Caco-2 (cell line): ENCODE measurements at places on chromosomes 6 and 20. TPM values are rescaled to one million over a fixed set of nuclear protein-coding genes. Genes with fewer than 3 reads are reported as not detected.

DNA sequence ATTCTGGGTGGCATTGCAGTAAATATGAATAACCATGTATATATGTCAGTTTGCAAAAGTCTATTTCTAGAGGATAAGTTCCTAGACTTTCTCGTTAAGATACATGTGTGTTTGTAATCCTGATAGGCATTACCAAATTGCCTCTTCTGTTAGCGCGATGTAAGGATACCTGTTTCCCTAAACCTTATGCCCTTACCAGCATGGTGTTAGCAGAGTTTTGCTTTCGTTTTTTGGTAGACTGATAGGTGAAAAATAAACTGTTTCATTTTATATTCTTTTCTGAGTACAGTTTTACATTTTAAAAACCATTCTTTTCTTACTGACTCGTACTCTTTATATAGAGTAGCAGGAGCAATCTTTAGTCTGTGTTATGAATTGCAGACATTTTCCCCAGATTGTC, 32.3 kb downstream of the SNX9 start:
- DNase-seq, result no peak

DNA sequence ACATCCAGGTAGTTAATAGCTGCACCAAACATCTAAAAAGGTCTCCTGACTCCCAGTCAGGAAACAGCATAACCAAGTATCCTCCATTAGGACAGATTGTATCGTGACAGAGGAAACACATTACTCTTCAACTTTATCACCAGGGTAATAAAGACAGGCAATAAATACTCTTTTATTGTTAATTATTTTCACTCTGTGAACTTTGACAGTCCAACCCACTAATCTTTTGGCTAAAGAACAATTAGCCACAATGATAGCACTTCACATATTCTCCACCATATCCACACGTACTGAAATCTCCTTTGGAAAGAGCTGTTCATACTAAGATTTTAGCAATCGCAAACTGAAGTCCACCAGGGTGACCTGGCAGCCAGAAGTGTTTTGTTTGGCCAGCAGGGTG, 46.4 kb downstream of the ARHGAP18 start:
- DNase-seq, result no peak

The PNPLA1 gene
- 0.19 and 0.25 TPM in 2 replicates for total RNA-seq

The GGTLC1 gene
- total RNA-seq, result 0.68 and 1.3 TPM in 2 replicates

GRCh38 chr20:63911176-63911575, 16.2 kb downstream of the DNAJC5 start:
- DNase-seq, result no peak

The ZSWIM1 gene
- 24.8 and 27.3 TPM in 2 replicates for total RNA-seq

The LY6G6C gene
- 0.88 and 1.3 TPM in 2 replicates for total RNA-seq

The UCKL1 gene
- total RNA-seq, result 101 and 113 TPM in 2 replicates

The ASIP gene
- not detected in 2 replicates for total RNA-seq

GRCh38 chr6:126923807-126924206, 194.7 kb upstream of the RSPO3 start:
- no peak for DNase-seq

The MUC21 gene
- total RNA-seq, result not detected in 2 replicates

- no peak for DNase-seq
These were observed 25.3 kb downstream of the CTCFL start for GRCh38 chr20:57499676-57500075.

GRCh38 chr6:126002755-126003679, 16.7 kb downstream of the TRMT11 start:
- no peak for DNase-seq

The CALHM5 gene
- total RNA-seq, result 1.1 and 1.3 TPM in 2 replicates

GRCh38 chr20:43752561-43753301, 25.9 kb upstream of the GTSF1L start:
- DNase-seq, result no peak

DNA sequence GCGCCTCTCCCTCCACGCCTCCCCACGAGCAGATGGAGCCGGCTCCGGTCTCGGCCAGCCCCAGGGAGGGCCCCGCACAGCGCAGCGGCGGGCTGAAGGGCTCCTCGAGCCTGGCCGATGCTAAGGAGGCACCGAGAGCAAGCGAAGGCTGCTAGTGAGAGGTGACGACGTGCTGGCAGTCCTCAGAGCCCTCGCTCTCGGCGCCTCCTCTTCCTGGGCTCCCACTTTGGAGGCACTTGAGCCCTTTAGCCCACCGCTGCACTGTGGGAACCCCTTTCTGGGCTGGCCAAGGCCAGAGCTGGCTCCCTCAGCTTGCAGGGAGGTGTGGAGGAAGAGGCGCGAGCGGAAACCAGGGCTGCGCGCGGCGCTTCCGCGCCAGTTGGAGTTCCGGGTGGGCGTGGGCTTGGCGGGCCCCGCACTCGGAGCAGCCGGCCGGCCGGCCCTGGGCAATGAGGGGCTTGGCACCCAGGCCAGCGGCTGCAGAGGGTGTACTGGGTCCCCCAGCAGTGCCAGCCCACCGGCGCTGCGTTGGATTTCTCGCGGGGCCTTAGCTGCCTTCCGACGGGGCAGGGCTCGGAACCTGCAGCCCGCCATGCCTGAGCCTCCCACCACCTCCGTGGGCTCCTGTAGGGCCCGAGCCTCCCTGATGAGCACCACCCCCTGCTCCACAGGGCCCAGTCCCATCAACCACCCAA, 2.5 kb upstream of the TMEM14C start:
- no peak for DNase-seq

DNA sequence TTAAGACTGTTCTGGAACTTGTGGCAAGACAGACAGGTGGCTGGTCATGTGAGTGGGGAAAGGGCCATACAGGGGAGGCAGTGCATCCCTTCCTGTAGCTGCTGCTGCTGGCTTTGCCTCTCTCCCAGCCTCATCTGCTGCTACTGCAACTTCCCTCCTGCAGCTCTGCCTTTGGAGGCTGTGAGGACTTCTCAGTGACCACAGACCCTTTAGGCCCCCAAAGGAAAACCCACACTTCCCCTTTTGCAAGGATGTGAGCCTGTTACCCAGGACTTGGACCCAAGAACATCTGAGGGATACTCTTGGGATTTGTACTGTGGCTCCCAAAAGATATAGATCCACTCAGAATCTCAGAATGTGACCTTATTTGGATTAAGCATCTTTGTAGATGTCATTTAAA, 91.0 kb downstream of the TMEM170B start:
- DNase-seq, result no peak

The CDH26 gene
- total RNA-seq, result 1.2 and 1.5 TPM in 2 replicates

The PHACTR1 gene
- 0.41 and 0.67 TPM in 2 replicates for total RNA-seq

DNA sequence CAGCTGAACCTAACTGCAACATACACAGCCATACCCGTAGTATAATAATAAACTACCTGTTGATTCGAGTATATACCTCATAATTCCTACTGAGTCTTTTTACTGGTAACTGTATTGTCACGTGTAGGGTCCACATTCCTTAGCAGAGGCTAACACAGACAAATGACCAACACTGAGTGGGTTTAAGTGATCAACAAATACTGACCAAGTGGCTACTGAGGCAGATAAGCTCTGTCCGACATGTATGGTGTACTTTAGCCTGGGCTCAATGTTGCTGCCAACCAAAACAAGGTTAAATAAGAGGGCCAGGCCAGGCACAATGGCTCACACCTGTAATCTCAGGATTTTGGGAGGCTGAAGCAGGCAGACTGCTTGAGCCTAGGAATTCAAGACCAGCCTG, 12.7 kb downstream of the ELOVL5 start:
- no peak for DNase-seq

The AHI1 gene
- 10.4 and 11.3 TPM in 2 replicates for total RNA-seq

DNA sequence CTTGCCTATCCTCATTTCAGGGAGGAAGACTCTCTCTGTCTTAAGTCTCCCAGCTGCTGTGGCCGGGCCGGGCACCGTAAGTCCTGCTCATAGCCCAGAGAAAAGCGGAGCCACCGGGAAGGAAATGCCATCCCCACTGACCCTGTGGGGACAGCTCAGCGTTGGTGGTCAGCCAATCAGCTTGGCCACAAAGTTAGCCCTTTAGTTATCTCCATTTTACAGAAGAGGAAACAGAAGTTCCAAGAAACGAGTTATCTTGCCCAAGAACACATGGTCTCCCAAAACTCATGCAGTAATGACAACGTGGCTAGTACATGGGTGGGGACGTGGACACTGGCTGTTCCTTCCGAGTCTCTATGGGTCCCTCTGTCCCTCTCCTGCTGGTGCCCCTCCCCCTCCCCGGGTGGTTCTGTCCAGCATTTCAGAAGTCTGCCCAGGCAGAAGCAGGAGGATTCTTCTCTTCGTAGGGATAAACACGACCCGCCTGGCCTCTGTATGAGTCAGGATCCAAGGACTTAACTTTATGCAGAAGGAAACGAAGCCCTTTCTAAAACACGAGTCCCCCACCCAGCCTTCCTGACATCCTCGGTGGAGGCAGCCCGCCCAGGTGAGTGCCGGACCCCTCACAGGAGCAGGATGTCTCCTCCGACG, 273.8 kb downstream of the CDH4 start:
- DNase-seq, result no peak

The SLC22A16 gene
- total RNA-seq, result not detected in 2 replicates

- DNase-seq, result no peak
These were observed 227.1 kb downstream of the RFPL4B start for GRCh38 chr6:112574190-112574589.

- no peak for DNase-seq
These were observed 61.1 kb downstream of the ZBTB2 start for GRCh38 chr6:151330130-151330696.

GRCh38 chr6:56647172-56647762, 4.6 kb upstream of the DST start:
- no peak for DNase-seq

The ELMO2 gene
- 75.0 and 82.4 TPM in 2 replicates for total RNA-seq

GRCh38 chr20:47256668-47257236, 99.7 kb downstream of the ZMYND8 start:
- no peak for DNase-seq

DNA sequence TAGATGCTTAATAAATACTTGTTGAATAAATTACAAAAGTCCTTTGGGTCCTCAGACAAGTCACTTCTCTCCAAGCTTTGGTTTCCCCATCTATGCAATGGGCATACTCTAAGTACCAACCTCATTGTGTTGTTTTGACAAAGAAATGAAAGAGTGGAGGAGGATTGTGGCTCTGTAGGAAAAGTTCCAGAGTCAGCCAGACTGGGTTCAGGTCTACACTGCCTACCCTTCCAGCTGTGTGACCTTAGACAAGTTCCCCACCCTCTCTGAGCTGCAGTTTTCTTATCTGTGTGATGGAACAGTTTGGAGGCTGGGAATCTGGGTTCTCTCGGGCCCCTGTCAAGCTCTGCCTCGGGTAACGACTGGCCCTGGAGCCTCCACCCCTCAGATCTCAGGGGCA, 53.9 kb downstream of the SNAI1 start:
- no peak for DNase-seq

The F13A1 gene
- total RNA-seq, result not detected in 2 replicates

The COL9A3 gene
- total RNA-seq, result 6.4 and 7.9 TPM in 2 replicates

The SYCP2 gene
- total RNA-seq, result 64.6 and 68.7 TPM in 2 replicates

DNA sequence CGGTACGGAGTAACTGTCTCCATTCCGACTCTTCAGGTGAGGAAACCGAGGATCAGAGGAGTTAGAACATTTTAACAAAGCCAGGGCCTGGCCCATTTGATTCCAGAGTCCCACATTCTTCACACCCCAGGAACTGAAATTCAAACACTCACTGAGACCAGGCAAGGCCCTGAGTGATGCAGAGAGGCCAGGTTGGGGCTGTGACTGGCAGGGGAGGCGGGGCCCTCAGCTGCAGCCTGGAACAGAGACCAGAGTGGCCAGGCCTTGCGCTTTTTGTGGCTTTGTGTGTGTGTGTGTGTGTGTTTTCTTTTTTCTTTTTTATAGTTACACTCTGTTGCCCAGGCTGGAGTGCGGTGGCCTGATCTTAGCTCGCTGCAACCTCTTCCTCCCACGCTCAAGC, 57.2 kb downstream of the BCAS4 start:
- no peak for DNase-seq

The COL19A1 gene
- total RNA-seq, result not detected in 2 replicates

GRCh38 chr6:157020398-157020797, 243.2 kb downstream of the ARID1B start:
- DNase-seq, result no peak

DNA sequence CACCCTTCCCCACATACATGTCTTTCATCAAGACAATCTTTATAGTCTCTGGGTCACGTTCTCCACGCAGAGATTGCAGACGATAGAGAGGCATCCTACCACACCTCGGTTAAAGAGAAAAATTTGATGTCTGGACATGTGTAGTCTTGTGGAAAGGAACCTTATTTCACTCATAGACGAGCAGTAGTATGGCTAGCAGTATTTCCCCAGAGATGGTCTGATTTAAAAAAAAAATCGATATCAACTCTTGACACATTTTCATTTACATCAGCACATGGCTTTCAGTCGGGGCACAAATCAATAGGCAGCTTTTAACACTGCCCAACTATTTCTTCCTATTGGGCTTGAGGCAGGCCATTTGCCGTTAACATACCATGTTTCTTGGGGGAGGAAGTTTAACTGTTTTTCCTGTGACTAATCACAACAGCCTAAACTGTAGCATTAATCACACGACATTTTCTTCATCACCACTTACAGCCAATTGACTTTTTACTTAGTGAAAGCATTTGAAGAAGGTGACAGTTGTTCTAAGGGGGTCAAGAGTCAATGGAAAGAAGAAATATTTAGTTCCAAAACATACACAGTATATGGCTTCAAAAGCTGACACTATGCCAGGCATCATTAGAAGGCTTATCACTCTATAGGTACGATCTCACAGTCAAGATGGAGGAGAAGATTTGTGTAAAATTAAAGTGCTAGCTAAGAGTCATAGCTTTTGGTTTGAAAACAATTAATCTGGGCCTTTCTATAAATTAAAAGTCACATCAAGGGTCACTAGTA, 129.5 kb upstream of the HDAC2 start:
- DNase-seq, result no peak

The RIPPLY2 gene
- not detected in 2 replicates for total RNA-seq
